ENCODE measurements at places on chromosomes 6 and 20.

- DNase-seq = no peak
These were observed 18.5 kb upstream of the UBR2 start for GRCh38 chr6:42545226-42545773.

DNA sequence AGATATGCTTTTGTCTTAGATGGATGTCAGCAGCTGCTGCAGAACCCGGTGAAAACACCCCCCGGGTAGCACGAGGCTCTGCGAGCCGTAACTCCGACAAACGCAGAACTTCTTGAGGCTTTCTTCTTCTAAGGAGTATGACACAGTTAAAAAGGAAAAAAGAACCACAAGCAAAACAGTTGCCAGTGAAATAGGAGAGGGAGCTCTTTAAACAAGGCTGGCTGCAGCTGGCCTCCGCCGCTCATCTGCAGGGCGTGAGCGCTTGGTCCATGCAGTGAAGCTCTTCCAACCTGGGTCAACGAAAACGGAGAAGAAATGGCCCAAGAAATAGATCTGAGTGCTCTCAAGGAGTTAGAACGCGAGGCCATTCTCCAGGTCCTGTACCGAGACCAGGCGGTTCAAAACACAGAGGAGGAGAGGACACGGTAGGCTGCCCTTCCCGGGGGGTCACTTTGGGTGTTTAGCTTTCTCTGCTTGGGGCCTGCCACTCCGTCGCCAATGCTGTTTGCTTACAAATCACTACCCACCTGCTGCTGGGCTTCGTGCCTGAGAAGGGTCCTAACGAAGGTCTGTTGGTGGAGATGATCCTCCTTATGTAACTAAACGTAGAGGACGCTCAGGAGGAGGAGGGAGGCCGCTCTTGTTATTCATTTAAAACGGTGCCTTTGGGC lies 13.2 kb downstream of the SYTL3 start:
- DNase-seq = no peak

DNA sequence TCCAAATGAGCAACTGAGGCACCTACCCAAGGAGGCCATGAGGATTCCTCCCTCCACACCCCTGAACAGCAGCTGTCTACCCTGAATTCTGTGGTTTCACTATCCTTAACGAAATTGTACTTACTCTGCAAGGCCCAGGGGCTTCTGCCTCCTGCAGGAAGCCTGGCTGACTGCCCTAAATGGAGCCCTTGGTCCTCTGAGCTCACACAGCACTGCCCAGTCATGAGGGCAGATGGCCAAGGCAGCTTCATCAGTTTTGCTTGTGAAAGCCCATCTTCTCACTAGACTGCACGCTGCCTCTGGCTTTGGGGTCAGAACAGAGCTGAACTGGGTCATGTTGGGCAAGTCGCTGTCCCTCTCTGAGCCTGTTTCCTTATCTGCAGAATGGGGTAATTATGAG lies 26.4 kb upstream of the SIRPA start:
- DNase-seq = no peak

- DNase-seq = no peak
These were observed 34.9 kb downstream of the SLC22A23 start for GRCh38 chr6:3421791-3422434.

GRCh38 chr6:93454533-93454932 lies 35.2 kb upstream of the EPHA7 start:
- no peak for DNase-seq

All from CD4-positive, alpha-beta T cell treated with Interferon alpha-2 for 1 hour (primary cell).